ENCODE measurements at places on chromosomes 7 and 10.

- ATAC-seq = no peak
Observed at GRCh38 chr7:82105463-82105862, 335.6 kb upstream of the HGF start.

DNA sequence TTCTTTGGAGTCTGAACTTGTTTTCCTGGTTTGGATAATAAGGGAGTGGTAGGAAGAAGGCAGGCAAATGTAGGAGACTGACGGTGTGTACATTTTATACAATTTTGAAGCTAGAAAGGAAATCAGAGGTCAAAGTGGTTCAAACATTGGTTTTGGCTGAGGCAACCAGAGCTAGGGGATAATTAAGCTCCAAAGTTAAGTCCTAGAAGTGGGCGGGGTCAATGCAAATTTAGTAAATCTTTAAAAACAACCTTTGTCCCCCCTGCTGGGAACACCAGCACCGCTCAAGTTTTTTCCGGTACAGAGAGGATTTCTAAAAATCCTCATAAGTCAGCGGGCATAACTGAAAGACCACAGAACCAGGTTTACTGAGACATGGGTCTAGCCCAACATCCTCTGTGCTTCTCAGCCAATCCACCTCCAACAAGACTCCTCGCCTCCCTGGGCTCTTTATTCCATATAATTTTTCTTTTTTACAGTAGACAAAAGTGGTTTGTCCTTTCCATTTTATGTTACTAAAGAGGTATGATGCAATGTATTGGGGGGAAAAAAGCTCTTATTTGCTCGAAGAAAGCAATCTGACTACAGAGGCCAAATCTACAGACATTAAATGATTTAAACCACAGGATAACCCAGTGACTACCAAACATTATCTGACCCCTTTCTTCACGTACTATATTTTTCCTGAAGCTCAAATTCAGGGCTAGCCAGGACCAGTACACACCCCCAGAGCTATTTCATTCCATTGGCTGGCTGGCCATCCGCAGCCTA is 1.6 kb downstream of the GLUD1 start:
- ATAC-seq = no peak

DNA sequence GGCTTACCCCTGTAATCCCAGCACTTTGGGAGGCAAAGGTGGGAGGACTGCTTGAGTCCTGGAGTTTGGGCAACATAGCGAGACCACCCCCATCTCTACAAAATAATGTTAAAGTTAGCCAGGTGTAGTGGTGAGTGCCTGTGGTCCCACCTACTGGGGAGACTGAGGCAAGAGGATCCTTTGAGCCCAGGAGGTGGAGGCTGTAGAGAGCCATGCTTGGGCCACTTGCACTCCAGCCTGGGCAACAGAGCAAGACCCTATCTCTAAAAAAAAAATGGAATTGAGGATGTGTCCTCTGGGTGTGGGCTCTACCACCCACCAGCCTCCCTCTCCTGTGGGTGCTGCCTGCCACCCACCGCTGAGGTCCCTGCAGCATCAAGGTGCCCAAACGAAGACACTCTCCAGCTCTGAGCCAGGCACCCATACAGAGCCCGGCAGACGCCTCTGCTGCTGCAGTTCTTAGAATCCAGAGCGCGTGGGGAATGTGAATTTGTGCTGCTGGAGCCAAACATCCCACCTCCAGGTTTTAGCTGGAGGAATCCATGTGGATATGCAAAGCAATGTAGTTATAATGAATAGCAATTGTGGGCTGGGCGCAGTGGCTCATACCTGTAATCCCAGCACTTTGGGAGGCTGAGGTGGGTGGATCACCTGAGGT is 176.0 kb upstream of the TNRC18 start:
- no peak for ATAC-seq

DNA sequence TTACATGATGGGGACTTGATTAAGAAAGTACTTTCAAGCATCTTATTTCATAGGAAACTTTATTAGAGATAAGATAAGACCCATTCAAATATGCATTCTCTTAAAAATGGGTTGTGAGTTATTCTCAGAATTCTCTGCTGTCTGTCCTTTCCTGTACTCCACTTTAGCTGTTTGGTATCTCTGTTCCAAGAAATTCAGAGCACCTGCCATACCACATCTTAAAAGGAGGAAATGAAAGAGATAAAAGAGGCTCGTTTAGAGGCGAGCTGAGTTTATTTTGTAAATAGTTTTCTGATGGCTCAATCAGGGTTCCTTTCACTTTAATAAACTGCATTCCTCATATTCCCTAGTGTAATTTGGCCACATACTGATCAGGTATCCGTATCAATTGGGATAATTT is 87.2 kb downstream of the MDFIC start:
- ATAC-seq = peak; percentile 78

DNA sequence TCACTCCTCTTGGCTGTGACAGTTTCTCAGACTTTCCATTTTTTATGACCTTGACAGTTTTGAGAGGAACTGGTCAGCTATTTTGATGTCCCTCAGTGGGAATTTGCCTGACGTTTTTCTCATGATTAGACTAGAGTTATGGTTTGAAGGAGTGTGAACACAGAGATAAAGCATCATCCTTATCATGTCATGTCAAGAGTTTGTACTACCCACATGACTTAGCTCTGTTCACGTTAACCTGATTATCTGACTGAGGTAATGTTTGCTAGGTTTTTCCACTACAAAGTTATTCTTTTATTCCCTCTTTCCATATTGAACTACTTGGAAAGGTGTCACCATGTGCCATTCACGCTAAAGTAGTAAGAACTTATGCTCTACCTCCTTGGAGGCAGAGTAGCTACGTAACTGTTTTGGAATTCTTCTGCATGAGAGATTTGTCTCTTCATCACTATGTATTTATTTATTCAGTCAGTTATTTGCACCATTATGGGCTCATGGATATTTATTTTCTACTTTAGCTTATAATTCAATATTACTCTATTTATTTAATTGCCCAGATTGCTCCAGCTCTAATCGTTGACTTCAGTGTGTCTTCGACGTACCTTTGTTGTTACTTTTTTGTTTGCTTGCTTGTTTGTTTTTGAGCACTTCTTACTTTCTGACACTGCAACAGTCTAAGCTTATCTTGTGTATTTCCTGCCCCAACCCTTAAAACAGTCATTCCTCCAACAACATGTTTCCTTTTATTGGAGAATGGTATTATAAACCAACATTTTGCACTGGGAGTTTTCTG is 50.4 kb downstream of the CPED1 start:
- ATAC-seq = no peak

- ATAC-seq = no peak
Observed at GRCh38 chr7:24408798-24409430, 124.9 kb downstream of the NPY start.

GRCh38 chr7:116998567-116999175 is 45.4 kb downstream of the ST7 start:
- no peak for ATAC-seq

DNA sequence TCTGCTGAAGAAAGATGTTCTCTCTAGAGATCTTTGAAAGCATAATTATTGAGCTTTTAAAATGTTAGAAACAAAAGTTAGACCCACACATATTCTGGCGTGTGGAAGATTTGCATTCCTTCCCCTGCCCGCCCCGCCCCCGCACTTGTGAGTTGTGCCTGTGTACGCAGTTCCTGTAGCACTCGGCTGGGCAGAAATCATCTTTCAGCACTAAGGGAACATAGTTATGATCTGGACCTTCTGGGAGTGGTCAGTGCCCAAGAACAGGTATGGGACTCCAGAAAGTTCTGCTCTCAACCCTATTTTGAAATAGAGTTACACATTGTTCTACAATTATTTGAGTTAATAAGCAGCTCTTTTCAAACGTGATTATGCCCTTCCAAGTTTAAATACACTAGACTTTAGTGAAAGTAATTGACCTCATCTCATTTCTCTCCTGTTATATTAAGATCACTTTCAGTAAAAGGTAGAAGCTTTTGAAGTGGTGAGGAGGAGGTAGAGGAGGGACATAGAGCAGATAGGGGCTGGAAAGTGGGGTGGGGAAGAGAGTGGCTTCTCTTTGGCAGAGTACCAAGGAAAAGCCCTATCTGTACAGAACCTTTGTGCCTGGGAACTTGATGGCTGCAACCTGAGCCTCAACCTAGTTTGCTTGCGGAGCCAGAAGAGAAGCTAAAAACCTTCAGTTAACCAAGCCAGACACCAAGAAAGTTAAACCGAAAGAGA is 5.7 kb downstream of the BLVRA start:
- peak; percentile 71 for ATAC-seq

GRCh38 chr7:151565541-151565940 is 45.8 kb upstream of the RHEB start:
- no peak for ATAC-seq

GRCh38 chr10:6119423-6119822 is 30.6 kb downstream of the RBM17 start:
- ATAC-seq = peak; percentile 51

DNA sequence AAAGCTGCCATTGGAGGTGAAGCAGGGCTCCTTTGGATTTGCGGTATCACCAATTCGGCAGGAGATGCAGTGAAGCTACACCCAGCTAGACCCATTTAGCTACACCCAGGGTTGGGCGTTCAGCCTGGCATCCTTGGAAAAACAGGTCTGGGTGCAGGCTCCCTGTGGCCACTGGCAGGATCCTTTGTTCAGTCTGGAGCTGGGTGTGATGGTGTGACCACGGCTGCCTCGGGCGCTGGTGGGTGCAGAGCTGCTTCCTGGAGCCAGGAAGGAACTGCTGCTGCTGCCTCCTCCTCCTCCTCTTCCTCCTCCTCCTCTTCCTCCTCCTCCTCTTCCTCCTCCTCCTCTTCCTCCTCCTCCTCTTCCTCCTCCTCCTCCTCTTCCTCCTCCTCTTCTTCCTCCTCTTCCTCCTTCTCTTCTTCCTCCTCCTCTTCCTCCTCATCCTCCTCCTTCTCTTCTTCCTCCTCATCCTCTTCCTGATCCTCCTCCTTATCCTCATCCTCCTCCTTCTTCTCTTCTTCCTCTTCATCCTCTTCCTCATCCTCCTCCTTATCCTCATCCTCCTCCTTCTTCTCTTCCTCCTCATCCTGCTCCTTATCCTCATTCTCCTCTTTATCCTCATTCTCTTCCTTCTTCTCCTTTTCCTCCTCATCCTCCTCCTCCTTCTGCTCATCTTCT is 84.0 kb downstream of the GRK5 start:
- ATAC-seq = no peak

- ATAC-seq = no peak
Observed at GRCh38 chr10:88457660-88458059, 125.5 kb downstream of the RNLS start.

GRCh38 chr10:45420453-45421192 is 46.6 kb downstream of the ALOX5 start:
- peak; percentile 84 for ATAC-seq
